Fibroblast of villous mesenchyme (primary cell): ENCODE measurements at places on chromosomes 3 and 15.

DNA sequence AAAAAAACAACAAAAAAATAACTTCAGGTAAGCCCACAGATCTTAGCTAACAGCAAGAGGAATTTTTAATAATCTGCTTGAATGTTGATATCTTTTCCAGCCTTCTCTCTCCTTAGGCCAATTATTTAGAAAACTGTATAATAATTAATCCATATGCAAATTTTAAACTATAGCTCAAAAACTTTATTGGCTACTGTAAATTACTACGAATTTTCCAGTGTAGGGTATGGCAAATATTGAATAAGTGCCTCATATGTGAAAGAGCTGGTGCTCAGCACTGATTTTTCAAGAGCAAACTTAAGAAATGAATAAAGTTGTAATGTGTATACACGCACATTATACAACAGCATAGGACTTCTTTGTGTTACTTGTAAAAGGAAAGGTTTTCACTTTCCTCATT lies 123.0 kb downstream of the TFDP2 start:
- DNase-seq: no peak

DNA sequence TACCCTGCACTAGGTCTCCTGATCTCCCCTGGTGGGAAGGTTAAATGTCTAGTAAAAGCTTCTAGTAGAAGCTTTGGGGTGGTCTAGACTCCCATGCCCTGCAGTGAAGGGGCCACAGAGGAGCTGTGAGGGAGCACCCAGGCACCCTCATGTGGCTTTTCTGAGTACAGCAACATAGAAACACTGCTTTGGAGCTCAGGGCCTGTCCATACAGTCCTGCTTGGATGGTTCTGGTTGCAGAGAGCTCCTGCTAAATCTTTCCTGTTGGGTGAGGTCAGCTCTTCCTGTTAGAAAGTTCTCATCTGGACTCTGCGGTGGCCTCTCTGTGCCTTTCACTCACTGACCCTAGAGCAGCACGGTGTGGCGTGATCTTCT lies 47.8 kb downstream of the GPD1L start:
- peak; percentile 25 for DNase-seq

DNA sequence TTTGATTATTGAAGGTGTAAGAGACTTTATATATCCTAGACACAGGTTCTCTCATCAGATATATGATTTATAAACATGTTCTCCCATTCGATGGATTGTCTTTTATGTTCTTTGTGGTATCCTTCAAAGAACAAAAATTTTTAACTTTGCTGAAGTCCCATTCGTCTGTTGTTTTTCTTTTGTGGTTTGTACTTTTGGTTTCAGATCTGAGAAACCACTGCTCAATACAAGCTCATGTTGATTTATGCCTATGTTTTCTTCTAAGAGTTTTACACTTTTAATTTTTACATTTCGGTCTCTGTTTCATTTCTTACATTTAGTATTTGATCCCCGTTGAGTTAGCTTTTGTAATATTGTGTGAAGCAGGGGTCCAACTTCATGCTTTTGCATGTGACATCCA lies 103.3 kb upstream of the SPRED1 start:
- DNase-seq: peak; percentile 29

DNA sequence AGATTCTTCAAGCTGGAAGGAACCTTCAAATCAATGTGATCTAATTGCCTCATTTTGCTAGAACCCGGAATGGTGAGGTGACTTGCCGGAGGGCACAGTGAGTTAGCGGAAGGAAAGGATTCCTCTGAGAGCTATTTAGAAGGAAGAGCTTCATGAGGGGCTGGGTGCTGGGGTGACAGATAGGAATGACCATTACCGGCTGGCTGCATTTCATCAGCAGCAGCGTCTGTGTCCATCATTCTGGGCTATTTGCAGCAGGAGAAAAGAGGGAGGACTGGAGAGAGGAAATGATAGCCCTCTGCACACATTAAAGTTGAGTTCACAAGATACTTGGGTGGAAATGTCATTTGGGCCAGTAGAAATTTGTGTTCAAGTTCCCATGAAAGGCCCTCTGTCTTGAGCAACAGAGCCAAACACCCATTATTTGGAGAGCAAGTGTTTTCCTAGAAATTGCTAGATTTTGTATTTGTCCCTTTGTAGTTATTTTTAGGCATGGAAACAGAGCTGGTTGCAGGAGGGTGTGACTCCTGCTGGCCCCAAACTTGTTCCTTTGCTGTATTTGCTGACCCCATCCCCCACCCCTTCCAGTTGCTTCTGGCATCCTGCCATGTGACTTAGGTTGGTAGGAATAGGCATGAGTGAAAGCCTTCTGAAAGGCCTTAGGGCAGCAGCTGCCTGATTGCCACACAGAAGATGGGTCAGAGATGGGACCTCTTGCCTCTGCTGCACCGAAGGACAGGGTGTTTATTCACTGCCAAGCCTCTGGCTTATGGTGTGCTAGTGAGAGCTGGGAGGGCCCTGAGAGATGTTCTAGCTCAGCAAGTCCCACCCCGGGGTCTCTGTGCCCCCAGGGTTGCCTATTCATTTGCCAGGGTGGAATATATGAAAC lies 87.5 kb upstream of the PLXNA1 start:
- no peak for DNase-seq

DNA sequence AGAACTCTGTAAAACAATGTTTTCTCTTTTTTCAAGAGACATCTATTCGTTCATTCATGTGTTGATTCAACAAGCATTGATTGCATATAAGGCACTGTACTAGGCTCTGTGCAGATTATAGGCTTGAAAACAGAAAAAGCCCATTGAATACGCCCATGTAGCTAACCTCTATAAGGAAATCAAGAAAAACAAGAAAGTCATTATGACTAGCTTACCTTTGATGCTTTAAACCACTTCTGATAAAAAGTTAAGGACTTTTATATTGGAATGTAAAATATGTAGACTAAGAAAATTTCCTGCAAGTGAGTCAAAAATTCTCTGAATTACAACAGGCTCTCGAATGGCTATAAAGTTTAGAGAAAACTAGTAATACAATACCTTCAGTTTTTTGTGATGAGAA lies 92.5 kb downstream of the BDH1 start:
- no peak for DNase-seq
